ENCODE measurements at places on chromosomes 16 and 17.

GRCh38 chr17:16106161-16106891, 106.7 kb downstream of the TTC19 start:
- DNase-seq = no peak

DNA sequence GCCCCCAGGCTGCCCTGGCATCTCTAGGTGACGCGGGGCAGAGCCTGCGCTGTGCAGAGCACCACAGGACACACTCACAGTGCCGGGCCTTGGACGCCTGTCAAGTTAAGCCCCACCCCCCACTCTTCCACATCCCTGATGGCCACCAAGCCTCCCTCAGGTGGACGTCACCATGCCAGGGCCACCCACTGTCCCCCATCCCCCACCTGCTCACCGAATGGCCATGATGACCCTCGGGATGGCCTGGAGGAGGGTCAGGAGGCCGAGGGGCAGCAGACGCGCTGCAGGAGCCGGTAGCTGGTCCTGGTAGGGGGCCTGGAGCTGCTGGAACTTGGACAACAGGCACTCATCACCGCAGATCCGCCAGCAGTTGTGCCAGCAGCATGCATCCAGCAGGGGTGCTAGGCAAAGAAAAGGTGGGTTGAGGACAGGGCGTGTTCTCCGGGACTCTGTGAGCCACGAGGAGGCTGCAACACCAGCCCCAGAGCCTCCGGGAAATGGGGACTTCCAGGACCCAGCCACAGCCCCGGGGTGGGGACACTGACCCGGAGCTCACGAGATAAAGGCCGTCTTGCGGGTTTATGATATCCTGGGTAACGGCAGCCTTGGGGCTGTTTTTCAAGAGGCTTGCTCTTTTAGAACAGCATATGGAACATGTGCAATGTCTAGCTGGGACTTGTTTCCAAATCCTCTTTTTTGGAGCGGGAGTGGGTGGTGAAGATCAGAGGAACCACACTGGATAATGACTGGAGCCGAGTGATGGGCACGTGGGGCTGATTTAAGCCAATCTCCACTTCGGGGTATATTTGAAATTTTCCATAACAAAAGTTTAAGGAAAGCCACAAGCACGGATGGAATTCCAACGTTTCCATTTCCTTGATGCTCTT, 11.4 kb downstream of the C16orf95 start:
- no peak for DNase-seq

- no peak for DNase-seq
Observed at GRCh38 chr17:4247361-4247970, 16.3 kb downstream of the ANKFY1 start.

DNA sequence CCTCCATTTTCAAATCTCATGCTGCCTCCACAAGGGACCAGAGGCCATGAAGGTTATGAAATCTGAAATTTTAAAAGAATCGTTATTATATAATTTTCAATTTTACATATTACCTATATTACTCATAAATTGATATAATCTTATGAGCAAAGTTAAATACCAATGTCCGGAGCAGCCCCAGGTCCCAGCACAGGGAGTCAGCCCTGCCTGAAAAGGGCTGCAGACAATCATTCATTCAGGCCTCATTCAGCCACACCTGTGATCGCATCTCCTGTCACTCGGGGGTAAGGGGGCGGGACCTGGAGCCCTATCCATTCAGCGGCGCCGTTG, 172.5 kb downstream of the AHSP start:
- DNase-seq = no peak

- DNase-seq = no peak
Observed at GRCh38 chr16:80337786-80338185, 203.0 kb upstream of the DYNLRB2 start.

- no peak for DNase-seq
Observed at GRCh38 chr16:86975445-86975844, 341.7 kb downstream of the C16orf95 start.

- no peak for DNase-seq
Observed at GRCh38 chr16:48169896-48170295, 14.1 kb upstream of the ABCC12 start.

GRCh38 chr16:14362774-14363371, 267.2 kb downstream of the PARN start:
- no peak for DNase-seq

DNA sequence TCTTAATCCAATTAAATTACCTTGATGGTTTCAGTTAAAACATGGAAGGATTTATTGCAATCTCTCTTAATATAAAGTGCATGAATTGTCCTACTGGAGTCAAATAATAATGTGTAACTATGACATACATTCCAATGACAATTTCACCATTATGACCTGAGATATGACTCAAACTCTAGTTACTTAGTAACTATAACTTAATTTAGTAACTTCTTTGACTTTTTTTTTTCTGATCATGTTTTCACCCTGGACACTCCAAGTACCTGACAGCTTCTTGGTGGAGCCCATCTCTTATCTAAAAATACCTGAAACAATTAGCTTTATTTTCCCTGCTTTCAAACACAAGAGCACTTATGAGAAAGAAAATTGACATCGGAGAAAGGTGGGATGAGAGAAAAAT, 123.7 kb downstream of the STX8 start:
- DNase-seq = no peak

DNA sequence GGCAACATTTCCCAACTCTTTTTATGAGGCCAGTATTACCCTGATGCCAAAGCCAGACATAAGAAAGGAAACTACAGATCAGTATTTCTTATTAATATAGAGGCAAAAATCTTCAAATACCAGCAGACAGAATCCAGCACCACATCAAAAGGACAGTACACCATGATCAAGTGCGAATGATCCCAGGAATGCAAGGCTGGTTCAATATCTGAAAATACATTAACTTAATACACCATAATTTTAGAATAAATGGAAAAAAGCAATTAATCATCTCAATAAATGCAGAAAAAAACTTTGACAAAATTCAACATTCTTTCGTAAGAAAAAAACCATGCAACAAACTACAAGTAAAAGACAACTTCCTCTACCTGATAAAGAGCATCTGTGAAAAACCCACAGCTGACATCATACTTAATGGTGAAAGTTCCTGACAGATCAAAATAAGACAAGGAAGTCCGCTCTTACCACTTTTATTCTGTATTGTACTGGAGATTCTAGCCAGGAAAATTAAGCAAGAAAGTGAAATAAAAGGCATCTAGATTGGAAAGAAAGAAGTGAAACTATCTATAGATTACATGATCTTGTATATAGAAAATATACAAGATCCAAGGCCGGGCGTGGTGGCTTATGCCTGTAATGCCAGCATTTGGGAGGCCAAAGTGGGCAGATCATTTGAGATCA, 26.4 kb upstream of the MAPK3 start:
- no peak for DNase-seq

GRCh38 chr16:9556949-9557665, 465.7 kb downstream of the HAPSTR1 start:
- no peak for DNase-seq

DNA sequence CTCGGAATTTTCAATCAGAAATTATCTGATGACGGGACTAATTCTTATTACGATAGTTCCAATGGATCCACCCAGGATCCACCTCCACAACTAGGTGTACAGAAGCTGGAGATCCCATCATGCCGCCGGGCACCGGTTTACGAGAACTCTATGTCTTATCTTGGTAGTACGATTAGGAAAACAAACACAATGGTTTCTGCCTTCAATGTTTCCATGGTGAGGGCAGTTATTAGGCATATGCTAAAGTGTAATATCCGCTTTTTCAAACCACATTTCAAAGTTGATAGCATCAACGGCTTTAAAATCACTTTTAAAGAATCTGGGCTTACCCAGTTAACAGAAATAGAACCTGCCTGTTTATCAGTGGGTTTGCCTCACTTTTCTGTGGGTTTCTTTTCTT, 705.7 kb downstream of the MAF start:
- DNase-seq = no peak

DNA sequence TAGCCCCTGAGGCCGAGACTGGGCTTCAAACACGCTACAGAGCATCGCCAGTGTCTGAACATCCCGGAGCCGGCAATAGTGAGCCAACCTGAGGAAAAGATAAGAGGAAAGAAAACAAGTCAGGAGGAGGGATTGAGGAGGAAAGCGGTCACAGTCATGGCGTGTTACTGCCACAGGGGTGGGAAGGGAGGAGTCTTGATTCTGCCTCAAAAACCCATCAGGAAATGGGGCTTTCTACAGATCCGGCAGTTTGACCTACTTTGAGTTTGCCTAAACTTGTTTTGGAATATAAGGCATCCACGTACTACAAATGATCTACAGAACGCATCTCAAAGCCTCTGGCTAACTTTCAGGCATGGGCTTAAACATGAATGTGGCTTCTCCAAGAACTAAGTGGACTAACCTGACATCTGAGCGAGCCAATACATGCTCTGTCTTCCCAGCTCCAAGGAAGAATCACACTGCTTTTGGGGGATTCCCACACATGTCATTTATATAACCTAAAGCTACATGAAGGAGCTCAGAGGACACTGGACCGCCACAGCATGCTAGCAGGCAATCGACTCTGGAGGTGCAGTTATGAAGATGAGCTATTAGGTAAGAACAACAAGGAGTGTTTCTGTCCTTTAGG, 96.6 kb downstream of the WDR59 start:
- no peak for DNase-seq

- DNase-seq = no peak
Observed at GRCh38 chr16:86924537-86924936, 346.2 kb downstream of the FOXL1 start.
